ENCODE measurements at places on chromosomes 1 and 21.

DNA sequence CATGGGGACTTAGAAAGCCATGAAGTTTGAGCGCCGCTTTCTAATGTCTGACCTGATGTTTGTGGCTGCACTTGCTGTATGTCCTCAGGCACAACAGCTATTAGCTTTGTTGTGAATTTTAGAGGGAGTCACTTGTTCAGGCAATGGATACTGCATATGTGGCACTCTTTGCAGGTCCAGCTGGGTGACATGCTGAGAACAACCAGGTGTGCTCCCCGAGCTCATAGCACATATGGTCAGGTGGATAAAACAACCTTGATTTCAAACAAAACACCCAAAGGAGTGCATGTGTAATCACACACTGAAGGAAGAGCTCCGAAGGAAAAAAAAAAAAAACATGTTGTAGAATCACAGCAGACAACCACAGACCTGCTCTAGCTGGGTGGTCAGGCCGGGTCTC lies 178.6 kb downstream of the BACH1 start:
- no peak for DNase-seq

GRCh38 chr1:102942324-102942723 lies 166.0 kb downstream of the COL11A1 start:
- no peak for DNase-seq

DNA sequence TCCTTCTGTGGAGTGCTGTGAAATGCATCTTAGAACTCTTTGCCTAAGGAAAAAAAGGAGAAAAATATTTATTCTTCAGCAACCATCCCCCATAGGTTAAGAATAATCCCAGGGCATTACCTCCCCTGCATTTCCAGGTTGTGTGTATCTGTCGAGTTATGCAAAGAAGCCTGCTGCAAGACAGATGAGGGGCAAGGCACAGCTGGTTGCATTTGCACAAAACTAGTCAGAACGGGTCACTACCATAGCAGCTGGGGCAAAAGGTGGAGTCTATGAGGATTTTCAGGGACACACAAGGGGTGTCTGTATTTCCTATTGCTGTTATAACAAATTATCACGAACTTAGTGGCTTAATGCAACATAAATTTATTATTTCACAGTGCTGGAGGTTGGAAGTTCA lies 443.4 kb upstream of the C1orf87 start:
- DNase-seq, result no peak

GRCh38 chr1:218711001-218711400 lies 365.9 kb downstream of the TGFB2 start:
- no peak for DNase-seq

GRCh38 chr1:155322571-155322952 lies 1.9 kb downstream of the RUSC1 start:
- DNase-seq, result no peak

- peak; percentile 95 for DNase-seq
Measured at GRCh38 chr1:1157426-1157913, 16.2 kb upstream of the TTLL10 start.

GRCh38 chr1:30149226-30149625 lies 574.2 kb downstream of the MATN1 start:
- no peak for DNase-seq

DNA sequence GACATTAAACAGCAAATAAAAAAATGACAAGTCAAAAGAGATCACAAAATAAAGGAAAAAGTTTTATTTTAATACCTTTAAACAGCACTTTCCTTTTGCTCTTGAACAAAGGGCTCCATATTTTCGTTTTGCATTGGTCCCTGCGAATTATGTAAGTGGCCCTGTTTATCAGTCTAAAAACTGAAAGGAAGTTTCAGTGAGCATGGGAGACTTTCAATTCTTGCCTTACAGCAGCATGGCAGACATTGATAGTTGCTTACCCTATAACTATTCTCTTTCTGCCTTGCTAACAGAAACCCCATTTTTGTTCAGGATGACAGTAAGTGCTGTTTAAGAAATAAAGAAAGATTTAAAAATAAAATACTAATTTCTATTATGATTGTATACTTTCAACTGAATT lies 5.2 kb upstream of the SH3GLB1 start:
- DNase-seq, result no peak

GRCh38 chr1:35637401-35637809 lies 3.9 kb downstream of the PSMB2 start:
- DNase-seq, result peak; percentile 15

- no peak for DNase-seq
Measured at GRCh38 chr1:38424677-38425076, 378.1 kb upstream of the POU3F1 start.

DNA sequence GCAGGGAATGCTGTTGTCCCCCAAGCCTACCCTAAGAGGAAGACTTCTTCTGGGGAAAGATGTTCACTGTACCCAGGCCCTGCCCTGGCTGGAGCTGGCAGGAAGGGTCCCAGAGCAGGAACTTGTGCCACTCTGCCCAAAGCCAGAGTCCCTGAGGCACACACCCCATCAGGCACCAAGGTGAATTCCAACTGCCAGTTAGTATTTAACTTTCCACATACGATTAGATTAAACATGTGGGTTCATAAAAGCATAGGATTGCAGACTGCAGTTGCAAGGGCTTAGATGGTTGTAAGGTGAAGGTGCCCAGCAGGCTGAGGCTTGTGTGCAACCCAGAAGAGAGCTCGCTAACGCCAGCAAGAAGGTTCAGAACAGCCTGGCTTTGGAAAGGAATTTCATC lies at the start of gene KCNE2:
TSS of gene KCNE2 (plus strand) at position 274 of the 400 bp plus-strand sequence. CDS start 6,473 bp downstream, outside the sequence.
- no peak for DNase-seq

DNA sequence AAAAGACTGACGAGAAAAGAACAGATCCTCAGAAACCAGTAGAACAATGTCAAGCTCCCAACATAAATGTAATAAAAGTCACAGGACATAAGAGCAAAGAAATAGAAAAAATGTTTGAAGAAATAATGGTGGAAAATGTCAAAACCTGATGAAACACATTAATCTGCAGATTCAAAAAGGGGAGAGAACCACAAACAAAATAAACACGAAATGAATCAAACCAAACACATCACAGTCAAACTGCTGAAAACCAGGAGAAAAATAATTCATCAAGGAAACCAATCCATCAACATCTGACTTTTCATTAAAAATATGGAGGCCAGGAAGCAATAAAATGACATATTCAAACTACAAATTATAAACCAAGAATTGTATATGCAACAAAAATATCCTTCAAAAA lies 31.9 kb downstream of the TRIM33 start:
- no peak for DNase-seq

GRCh38 chr1:8674912-8675311 lies 142.5 kb downstream of the RERE start:
- no peak for DNase-seq

DNA sequence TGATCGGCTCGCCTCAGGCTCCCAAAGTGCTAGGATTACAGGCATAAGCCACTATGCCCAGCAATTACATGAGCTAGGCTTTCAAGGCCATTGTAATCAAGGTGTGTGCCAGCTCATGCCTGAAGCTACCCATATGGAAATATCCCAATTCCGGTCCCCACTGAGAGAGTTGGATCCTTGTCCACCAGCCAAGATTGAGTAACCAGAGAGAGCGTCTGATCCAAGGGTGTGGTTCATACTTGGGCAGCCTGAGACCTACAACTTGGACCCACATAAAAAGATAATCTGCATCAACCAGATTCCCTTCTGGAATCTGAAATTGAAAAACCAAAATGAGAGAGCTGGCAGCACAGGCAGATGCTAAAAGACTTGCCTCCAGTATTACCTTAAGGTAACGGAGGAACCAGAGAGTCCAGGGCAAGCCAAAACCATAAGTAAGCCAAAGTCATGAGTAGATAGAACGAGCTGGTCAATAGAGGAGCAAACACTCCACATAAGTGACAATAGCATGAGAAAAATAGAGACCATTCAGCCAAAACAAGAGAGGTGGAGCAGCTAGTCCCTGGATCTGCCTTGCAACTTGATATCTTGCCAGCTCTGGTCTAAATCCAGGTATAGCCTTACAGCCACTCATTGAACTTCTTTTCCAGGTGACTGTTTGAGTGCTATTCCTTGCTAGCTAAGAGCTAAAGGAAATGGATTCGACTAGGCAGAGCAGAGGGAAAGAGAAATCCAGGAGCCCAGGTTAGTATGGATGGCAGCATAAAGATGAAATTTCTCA lies 63.8 kb upstream of the ATP1A1 start:
- no peak for DNase-seq

DNA sequence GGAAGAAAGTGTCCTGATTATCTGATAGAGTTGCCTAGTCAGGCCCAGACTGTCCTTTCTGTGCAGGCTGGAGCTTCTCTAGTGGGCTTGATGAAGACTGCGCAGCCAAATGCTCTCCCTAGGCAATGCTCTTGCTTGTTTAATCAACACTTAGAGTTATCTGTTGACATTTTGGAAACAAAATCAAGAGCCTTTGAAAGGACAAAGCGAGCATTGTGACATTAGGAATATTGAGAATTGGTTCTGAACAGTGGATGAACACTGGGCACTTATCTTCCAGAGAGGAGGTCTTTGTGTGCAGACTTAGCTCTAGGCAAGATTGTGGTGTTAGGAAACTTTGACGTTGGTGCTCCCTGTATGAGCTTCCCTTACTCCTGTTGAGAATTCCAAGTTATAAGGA lies 94.5 kb downstream of the DNTTIP2 start:
- no peak for DNase-seq

DNA sequence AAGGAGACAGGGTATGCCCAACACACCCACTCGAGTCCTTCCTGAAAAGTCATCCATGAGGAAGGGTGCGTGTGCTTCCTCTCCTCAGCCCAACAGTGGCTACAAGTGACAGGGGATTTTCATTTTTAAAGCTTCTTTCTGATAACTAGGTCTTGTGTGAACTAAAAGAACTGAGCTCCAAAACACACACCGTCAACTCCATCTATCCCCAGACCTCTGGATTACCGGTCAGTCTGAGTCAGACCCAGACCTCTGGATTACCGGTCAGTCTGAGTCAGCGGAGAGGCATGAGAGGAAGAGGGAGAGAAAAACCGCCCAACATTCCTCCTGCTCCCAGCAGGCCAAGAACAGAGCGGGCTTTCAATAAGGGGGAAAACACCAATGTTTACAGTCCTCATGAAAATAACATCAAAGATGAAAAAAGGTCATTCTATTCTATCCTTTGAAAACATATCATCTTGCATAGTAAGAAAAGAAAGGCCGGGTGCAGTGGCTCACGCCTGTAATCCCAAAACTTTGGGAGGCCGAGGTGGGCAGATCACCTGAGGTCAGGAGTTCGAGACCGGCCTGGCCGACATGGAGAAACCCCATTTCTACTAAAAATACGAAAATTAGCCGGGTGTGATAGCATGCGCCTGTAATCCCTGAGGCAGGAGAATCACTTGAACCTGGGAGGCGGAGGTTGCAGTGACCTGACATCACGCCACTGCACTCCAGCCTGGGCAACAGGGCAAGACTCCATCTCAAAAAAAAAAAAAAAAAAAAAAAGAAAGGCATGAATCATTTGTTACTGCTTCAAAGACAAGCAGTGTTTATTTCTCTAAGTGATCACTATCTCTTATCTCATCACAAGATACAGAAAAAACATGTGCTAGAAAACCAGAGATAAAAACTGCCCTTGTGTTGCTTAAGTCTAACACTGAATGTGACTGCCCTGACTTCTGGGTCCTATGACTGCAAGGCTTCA lies 3.4 kb downstream of the PTTG1IP start:
- DNase-seq, result no peak

GRCh38 chr21:43940329-43941050 lies 71.6 kb upstream of the TRAPPC10 start:
- no peak for DNase-seq

DNA sequence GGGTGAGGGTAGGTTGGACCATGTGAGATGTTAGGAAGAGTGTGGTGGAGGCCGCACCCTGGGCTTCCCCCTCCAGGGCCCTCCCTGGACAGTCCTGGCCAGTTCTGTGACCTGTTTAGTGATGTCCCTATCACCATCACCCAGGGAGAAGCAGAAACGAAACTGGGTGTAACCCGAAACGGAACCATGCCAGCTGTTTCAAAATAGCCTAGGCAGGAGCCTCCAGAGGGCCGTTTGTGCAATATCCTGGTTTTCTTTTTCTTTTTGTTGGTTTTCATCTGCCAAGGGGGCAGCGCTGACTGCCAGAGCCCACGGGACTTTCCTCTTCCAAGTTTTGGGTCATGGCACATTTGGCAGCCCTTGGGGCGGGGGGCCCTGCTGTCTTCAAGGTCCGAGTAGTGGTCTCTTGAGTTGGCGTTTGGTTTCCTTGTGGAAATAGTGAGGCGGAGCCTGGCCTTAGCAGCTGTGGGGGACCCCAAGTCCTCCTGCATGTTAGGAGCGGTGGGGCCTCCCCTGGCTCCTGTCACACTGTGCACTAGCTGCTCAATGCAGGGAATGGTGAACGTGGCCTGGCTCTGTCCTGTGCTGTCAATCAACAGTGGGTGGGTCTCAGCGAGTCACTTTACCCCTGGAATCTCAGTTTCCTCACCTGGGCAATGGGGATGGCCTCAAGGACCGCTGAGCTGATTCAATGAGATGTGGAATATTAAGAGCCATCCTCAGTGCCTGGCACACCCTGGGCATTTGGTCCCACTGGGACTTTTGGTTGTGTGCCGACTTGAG lies 90.7 kb downstream of the ARHGEF10L start:
- DNase-seq, result no peak

DNA sequence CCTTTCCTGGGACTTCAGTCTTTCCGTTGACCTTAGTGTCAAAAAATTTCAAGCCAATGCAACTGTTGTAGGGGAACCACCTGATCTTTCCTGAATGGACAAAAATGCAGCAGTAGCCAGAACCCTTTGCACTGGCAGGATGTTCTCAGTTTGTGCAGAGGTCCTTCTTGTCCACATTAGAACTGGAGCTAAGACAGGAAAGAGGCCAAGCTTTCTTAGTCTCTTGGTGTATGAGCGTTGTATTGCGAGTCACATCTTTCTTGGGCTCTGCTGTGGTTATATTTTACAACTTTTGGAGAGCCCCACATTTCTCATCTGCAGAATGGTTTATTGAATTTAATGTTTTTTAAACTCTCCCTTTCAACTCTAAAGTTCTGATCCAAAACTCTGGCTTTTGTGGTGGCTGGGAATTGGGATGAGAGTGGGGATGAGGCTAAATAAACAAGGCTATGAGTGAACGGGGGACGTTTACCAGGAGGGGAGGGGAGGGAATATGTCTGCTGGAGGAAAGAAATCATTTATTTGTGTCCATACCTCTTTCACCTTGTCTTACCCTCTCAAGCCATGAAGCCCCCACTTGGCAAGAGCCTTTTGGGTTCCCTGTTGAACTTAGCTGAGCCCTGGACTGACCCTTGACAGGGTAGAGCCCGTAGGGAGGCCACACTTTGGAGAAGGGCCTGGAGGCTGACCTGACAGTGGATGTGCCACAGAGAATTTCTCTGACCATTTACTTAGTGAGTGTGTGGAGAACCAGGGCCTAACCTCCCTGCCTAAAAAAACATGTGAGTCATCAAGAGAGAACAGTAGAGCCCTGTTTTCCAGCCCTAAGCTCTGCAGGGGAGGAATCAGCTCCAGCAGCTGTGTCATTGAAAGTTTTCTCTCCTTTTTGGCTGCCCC lies 586 bp downstream of the CHI3L2 start:
- no peak for DNase-seq

DNA sequence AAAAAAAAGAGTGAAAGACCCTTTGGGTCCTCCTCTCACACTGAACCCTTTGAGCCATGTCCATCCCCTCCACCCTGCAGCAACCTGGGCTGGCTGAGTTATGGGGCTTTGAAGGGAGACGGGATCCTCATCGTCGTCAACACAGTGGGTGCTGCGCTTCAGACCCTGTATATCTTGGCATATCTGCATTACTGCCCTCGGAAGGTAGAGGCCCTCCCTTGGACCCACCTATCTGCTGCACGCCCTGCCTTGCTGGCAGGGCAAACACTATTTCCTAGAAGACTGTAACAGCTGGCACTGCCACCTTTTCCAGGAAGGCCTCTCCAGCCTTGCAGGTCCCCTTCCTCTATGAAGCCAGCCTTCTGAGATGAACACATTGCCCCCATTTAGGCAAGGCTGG lies 1.1 kb downstream of the SLC50A1 start:
- no peak for DNase-seq

Measured in GM12892 (cell line).